ENCODE measurements at places on chromosomes 2 and 18.
A peak's percentile ranks its signal among the peaks of the same experiment; 100 is the strongest.

- DNase-seq, result peak; percentile 38
Observed at GRCh38 chr2:230714136-230714480, 1.5 kb downstream of the CAB39 start.

DNA sequence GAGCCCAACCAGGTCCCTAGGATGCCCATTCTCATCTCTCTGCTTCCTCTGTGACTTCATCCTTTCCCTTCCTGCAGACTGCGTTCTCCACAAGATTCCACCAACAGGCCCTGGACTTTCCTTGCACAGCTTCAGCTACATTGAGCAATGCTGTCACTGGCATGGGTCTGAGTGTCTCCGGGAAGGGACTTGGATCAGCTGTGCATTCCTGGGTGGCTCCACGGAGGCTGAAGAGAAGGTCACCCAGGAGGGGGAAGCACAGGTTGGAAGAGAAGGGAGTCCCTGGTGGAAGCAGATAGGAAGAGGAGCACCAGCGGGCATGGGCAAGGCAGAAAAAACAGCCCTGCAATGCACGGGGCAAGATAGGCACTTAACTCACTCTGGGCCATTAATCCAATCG lies 140.5 kb downstream of the UXS1 start:
- DNase-seq, result no peak

DNA sequence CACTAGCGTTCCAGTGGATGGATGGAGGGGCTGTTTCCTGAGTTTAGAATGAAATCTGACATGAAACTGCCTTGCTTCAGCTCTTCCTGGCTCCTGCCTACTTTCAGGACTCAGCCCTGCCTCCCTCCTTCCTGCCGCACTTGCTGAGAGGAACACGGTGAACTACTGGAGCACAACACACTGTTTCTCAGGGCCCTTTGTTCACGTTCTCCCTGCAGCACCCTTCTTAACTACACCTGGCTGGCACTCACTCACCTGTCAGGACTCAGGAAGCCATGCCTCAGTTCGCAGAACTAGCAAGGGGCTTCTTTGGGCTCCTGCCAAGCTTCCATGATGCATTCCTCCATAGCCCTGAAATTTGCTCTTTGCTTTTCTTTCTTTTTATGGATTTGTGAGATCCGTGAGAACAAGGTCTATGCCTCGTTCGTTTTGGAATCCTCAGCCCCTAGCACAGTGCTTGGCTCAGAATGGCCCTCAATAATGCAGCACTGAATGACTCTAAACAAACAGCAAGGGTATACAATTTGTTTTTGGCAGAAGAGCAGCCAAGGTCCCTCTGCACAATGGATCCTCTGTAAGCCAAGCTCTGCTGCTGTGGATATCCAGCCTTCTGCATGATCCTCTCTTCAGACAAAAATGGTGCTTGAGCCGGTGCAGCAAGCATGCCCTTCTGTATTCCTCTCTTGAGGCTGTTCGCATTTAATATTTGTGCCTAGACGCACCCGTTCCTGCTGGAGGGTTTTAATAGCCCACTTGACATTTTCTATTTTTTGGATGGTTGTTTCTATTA lies 357.0 kb downstream of the TSN start:
- DNase-seq, result no peak

GRCh38 chr2:39488450-39488849 lies 51.4 kb upstream of the MAP4K3 start:
- no peak for DNase-seq

- no peak for DNase-seq
Observed at GRCh38 chr2:219221957-219222518, 3.3 kb upstream of the ABCB6 start.

DNA sequence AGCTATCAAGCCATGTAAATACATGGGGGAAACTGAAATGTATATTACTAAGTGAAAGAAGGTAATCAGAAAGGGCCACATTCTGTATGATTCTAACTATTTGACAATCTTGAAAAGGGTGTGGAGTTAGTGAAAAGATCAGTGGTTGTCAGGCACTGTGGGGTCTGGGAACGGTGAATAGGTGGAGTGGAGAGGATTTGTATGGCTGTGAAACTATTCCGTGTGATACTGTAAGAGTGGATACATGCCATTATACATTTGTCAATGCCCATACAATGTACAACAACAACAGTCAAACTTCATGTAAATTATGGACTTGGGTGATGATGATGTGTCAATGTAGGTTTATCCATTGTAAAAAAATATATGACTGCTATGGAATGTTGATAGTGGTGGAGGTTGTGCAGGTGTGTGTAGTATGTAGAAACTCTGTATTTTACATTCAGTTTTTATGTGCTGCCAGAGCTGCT lies 1116.2 kb downstream of the SUCLG1 start:
- DNase-seq, result peak; percentile 31

DNA sequence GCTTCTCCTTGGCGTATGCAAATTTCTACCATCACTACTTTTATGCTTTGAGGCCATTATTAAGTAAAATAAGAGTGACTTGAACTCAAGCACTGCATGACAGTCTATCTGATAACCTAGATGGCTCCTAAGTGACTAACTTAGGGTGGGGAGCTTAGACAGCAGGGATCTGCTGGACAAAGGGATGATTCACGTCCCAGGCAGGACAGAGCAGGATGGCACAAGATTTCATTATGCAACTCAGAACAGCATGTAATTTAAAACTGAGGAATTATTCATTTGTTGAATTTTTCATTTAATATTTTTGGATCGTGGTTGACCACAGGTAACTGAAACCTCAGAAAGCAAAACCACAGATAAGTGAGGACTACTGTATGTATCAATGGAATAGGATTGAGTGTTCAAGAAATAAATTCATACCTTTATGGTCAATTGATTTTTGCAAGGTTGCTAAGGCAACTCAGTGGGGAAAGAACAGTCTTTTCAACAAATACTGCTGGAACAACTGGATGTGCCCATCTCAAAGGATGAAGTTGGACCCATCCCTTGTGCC lies 115.3 kb downstream of the MBD2 start:
- no peak for DNase-seq

- no peak for DNase-seq
Observed at GRCh38 chr18:37481072-37481471, 84.5 kb downstream of the CELF4 start.

DNA sequence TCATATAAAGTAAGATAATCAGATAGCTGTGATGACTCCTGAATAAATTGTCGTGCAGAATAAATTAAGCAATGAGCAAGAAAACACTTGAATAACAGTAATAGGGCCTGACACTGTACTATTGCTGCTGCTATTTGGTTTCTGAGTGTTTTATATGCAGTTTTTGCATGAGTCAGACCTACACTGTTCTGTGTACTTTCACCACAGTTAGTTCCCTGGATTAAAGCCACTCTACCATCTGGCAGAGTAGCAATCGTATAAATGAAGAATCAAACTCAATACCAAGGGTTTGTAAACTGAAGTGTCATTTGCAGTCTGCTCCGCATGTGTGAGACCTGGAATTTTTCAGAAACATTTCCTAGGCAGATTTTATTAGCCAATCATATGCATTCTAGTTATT lies 398.6 kb upstream of the CDH7 start:
- no peak for DNase-seq

DNA sequence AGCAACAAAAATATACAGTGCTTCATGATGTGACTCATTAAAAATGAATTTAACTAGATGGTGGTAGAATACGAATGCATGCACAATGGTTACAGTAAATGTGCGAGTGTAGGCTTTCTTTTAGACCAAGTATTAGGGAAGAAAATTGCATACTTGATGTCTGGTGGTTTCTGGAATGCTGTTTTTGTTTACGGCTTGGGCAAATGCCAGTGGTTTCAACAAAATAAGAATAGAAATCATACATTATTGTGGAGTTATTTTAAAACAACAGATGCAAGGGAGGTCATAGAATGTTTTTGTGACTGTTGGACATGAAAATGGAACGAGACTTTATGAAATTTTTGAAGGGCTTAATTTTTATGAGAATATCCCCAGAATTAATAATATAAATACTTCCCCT lies 580.9 kb downstream of the PLCL1 start:
- no peak for DNase-seq

GRCh38 chr2:185979546-185980071 lies 241.0 kb downstream of the FSIP2 start:
- no peak for DNase-seq

GRCh38 chr18:62784966-62785413 lies 69.6 kb downstream of the PHLPP1 start:
- DNase-seq, result no peak

DNA sequence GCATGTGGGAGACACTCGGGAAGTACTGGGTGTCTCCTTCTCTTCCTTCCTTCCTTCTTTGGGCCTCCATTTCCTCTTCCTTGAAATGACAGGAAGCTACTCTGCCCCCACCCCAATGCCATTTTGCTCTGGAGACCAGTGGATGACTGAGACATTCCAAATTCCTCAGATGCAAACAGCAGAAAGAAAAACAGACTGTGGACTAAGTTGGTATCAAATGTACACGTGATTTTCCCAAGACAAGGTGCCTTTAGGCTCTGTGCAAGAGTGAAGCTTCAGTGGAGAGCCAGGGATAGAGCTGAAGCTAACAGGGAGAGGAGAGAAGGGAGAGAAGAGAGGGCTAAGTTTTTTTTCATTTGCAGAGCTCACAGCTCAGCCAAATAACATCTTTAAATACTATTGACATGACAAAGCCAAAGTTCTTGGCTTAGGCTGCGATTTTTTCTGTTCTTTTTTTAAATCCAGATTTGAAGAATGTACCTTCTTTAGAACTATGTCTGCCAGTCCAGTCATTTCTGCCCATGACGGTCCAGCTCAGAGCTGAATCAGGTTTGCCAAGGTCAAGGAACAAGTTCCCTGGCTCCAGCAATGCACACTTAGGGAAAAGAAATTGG lies 84.5 kb upstream of the LCLAT1 start:
- no peak for DNase-seq

DNA sequence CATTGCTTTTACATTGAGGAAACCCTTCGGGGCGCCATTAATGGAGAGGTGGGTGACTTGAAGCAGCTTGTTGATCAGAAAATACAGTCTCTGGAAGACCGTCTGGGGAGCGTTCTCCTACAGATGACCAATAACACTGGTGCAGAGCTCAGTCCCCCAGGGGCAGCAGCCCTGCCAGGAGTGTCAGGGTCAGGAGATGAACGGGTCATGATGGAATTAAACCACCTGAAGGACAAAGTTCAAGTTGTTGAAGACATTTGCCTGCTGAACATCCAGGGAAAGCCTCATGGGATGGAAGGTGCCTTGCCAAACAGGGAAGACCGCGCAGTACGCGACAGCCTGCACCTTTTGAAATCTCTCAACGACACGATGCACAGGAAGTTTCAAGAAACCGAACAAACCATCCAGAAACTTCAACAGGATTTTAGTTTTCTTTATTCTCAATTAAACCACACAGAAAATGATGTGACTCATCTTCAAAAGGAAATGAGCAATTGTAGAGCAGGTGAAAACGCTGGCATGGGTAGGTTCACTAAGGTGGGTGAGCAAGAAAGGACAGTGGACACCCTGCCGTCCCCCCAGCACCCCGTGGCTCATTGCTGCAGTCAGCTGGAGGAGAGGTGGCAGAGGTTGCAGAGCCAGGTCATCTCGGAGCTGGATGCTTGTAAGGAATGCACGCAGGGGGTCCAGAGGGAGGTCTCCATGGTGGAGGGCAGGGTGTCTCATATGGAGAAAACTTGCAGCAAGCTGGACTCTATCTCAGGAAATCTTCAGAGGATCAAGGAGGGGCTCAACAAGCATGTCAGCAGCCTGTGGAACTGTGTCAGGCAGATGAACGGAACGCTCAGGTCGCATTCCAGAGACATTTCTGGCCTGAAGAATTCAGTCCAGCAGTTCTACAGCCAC lies 45.0 kb downstream of the EMILIN2 start:
- no peak for DNase-seq

DNA sequence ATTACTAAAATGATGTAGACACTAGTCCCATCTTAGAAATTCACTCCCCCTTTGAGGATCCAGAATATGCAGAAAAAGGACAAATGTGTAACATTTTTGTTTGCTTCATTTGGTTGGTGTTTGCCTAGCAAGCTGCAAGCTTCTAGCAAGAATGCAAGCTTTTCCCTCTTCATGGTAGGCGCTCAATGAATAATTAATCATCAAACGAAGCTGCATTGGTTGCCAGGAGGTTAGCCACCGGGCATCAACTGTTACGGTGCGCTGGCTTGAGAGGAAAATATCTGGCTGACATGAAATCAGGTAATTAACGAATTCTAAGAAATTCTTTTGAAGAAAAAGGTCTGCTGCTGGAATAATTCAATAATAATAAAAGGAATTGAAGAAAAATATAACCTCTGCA lies 341.0 kb upstream of the KYNU start:
- no peak for DNase-seq

- DNase-seq, result peak; percentile 32
Observed at GRCh38 chr2:53969285-53969967, 1.4 kb downstream of the PSME4 start.

- no peak for DNase-seq
Observed at GRCh38 chr18:68262690-68263294, 452.1 kb downstream of the TMX3 start.

DNA sequence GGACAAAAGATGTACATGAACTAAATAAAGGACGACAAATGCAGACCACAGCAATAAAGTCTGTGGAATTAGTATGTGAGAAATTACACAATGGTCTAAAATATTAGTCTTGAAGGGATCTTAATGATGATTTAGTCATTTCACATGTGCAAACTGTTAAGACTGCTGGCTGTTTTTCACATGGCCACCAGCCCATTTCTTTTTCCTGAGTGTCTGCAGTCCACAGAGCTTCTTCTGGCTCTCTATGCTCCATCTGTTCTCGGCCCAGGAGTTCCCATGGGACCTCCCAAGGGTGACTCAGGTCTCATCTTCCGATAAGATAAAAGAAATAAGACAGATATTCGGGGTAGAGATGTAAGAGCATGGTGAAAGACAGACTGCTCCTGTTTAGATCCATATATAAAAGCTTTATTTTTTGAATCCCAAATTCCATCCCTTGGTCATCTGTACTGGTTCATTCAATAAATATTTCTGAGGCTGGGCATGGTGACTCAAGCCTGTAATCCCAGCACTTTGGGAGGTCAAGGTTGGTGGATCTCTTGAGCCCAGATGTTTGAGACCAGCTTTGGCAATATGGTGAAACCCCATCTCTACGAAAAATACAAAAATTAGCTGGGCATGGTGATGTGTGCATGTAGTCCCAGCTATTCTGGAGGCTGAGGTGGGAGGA lies 20.1 kb downstream of the IL1RL1 start:
- no peak for DNase-seq

GRCh38 chr2:216991563-216991962 lies 131.7 kb upstream of the TNP1 start:
- no peak for DNase-seq

- DNase-seq, result no peak
Observed at GRCh38 chr2:31294196-31294595, 60.2 kb downstream of the EHD3 start.

DNA sequence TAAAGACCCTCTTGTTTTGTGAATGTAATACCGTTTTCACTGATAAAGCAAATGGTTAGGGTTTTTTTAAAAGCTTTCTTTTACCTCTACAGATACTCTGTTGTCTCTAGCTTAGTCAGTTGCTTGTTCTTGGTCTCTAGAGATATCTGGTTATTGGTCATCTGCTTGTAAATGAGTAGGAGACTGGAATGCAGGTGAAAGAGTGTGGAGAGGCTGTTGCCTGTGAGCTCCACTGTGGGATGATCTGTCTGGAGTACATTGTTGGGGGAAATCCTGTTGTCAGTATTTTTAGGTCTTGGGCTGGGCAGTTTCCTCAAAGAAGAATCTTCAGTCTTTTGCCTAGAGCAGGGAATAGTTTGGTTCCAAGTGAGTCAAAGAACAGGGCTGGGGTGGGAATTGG lies 67.7 kb downstream of the SMCHD1 start:
- no peak for DNase-seq

Data from CD4-positive, CD25-positive, alpha-beta regulatory T cell (primary cell).